ENCODE measurements at places on chromosomes 16 and 17.

GRCh38 chr17:20307326-20307910 lies 159.9 kb downstream of the LGALS9B start:
- ATAC-seq: no peak

- peak; percentile 22 for ATAC-seq
Observed at GRCh38 chr16:31202414-31203375, at the start of gene PYCARD. PYCARD (minus strand) TSS chr16:31202760; CDS start chr16:31202690, 70 bp downstream.

GRCh38 chr17:18156171-18156975 lies 27.3 kb upstream of the ALKBH5 start:
- no peak for ATAC-seq

- no peak for ATAC-seq
Observed at GRCh38 chr17:31541559-31541958, 150.1 kb downstream of the RAB11FIP4 start.

DNA sequence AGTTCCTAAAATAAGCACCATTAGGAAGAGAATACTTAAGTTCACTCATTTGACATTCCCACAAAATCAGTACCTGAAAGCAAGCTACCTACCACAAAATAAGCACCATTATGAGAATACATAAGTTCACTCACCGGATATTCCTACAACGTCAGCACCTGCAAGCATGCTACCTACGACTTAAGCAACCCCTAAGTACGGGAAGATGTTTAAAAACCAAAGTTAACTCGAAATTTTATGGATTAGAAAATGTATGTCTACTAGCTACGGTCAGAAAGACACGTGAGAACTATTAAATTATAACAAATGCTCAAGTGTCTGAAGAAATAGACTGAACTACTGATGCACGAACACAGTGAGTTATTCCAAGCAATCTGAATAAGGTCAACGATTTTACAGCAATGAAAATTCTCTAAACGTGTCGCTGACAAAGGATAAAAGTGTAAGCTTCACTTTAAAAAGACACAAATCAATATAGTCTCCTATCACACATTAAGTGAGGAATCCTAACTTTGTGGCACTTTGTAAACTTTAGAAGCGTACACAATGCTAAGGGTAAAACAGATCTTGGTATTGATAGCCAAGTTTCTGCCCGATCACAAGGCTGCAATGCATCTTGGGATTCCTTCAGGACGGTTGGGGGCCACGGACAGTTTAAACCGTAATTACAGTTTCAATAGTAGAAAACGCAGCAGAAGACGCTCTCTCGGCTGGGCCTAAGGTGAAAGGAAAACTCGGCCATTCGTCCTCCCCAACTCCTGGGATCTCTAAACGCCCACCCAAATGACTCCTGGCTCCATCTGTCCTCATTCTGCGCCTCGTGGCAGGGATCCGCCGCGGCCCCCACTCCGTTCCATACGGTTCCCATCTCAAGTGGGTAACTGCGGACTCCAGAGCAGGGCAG lies 1.3 kb downstream of the GSPT1 start:
- ATAC-seq: no peak

DNA sequence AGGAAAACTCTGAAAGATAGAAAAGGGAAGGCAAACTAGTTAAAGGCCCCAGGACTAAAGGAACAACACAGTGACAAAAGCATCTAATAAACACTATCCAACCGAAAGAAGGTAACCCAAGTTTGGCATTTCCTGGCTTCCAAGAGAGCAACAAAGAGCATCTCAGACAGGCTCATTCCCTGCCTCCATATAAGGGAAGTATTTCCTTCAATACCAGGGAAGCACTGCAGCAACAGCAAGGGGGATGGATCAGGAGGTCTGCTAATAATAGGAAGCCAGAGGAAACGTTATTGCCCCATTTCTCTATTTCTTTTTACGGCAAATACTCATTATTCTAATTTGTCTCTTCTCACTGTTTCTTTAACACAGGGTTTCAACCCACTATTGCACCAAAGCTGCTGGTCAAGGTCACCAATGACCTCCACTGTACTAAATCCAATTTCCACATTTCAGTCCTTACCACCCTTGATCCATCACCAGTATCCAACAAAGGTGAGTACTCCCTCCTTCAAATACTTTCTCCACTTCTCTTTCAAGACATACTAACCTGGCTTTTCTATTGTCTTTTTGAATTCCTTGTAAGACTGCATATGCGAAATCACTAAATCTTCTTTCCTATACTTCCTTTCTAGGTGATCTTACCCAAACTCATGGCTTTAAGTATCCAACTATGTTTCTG lies 86.1 kb downstream of the KANSL1 start:
- no peak for ATAC-seq

- ATAC-seq: no peak
Observed at GRCh38 chr17:45144199-45145034, 3.9 kb upstream of the HEXIM1 start.

- ATAC-seq: peak; percentile 39
Observed at GRCh38 chr17:76558198-76559095, 18.6 kb downstream of the PRCD start.

DNA sequence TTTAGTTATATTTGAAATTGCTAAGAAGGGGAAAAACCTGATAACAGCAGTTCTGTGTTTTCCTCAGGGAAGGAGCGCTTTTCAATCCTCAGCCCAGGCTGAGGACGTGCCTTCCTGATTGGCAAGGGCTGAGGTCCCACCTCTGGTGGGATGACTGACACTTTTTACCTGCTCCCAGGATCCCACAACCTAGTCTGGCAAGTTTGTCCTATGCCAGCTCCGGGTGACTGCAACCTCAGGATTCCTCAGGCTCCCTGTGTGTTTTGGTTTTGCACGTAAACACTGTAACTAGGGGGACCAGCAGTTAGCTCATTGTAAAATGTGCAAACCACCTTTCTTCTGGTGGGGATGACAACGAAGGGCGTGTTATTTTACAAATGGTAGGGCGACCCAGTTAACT lies 7.5 kb downstream of the MARCHF10 start:
- ATAC-seq: no peak

- ATAC-seq: no peak
Observed at GRCh38 chr17:1082579-1082978, 85.7 kb downstream of the TIMM22 start.

- ATAC-seq: no peak
Observed at GRCh38 chr16:68715471-68715870, 21.6 kb upstream of the CDH1 start.

DNA sequence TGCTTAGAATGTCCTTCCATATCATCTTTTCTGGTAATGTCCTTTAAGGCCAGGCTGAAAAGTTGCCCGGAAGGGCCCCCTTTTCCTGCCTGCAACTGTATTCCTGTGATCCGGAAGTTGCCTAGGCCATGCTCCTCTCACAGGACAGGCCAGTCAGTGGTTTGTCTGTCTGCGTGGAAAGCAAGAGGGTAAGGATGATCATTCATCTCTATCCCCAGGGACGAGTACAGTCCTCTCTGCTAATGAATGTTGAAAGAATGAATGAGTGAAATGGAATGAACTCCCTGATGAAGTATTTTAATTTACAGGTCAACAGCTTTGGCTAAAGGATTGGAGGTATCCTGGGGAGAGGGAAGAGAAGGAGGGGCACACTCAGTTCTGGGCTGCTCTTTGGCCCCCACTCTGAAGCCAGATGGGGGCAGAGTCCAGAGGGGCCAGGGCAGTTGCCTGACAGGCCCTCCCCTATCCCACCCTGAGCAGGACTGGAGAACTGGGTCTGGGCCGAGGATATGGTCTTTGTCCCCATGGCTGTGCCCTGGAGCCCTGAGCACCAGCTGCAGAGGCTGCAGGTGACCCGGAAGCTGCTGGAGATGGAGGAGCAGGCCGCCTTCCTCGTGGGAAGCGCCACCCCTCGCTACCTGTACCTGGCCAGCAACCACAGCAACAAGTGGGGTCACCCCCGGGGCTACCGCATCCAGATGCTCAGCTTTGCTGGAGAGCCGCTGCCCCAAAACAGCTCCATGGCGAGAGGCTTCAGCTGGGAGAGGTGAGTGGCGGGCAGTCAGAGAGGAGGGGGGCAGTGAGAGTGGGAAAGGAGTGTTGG lies 3.2 kb downstream of the AOC3 start:
- no peak for ATAC-seq

GRCh38 chr17:33955461-33955860 lies 299.6 kb upstream of the CCL2 start:
- no peak for ATAC-seq

GRCh38 chr16:66115373-66115772 lies 251.1 kb upstream of the CDH5 start:
- no peak for ATAC-seq

GRCh38 chr17:9533441-9533840 lies 42.2 kb downstream of the STX8 start:
- ATAC-seq: no peak

DNA sequence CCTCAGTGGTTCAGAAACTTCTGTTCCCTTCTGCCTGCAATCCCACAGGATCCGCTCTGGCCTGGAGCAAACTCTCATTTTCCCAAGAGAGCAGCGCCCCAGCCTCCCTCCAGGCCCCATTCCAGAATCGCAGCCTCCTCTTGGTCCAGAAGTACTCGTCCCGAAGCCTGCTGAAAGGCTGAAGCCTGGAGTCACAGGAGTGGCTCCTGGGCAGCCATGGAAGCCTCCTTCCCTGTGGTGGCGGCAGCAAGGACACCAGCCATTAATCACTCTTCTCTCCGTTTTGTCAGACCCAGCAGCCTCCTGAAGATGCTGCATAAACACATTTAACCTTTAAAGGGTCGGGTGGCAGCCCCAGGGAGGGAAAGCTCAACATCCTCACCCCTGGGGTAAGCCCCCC lies 66.9 kb upstream of the TNRC6C start:
- ATAC-seq: no peak

GRCh38 chr17:79280866-79281572 lies 206.4 kb downstream of the ENGASE start:
- ATAC-seq: no peak

- no peak for ATAC-seq
Observed at GRCh38 chr17:43104665-43105064, 20.5 kb downstream of the BRCA1 start.

DNA sequence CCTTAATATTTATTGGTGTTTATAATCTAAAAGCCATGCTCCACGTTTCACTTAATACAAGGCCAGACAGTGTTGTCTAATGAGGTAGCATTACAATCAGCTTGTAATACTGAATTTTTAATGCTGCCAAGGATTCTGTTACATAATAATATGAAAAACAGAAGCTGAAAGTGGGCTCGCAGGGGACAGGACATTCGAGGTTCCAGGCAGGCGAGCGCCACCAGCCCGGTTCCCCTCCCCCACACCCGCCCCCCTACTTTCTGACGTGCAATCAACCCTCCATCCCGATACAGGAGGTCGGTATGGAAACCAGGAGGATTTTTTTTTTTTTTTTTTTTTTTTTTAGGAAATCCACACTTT lies 6.2 kb upstream of the ZFHX3 start:
- ATAC-seq: no peak

DNA sequence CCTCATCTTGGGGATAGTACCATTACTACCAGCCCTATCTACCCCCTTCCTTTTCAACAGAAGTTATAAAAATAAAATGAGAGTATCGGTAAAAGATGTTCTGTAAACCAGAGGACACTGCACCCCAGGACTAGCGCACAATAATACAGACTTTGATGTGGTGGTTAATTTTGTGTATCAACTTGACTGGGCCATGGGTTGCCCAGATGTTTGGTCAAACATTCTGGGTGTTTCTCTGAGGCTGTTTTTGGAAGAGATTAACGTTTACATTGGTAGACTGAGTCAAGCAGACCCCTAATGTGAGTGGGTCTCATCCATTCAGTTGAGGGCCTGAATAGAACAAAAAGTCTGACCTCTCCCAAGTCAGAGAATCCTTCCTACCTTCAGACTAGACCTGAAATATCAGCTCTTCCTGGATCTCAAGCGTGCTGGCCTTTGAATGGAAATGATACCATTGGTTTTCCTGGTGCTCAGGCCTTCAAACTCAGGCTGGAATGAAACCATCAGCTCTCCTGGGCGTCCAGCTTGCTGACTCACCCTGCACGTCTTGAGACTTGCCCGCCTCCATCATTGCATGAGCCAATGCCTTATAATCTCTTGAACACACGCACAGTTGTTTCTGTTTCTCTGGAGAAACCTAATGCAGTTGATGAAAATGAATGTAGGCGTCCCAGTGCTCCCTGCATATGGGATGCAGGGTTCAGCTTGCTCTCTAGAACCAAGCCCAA lies 10.1 kb downstream of the MRM1 start:
- ATAC-seq: no peak

DNA sequence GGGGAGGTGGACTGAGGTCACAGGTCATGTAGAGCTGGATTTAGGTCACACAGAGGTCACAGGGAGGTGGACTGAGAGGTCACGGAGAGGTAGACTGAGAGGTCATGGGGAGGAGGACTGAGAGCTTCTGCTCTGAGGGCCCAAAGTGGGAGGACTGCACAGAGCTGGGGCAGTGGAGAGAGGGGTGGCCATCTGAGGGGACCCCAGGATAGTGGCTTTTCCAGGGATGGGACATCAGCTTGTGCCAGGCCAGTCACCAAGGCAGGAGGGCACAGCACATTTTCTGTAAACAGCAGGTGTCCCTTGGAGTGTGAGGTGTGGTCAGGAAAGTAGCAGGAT lies 26.1 kb upstream of the JPT2 start:
- no peak for ATAC-seq

DNA sequence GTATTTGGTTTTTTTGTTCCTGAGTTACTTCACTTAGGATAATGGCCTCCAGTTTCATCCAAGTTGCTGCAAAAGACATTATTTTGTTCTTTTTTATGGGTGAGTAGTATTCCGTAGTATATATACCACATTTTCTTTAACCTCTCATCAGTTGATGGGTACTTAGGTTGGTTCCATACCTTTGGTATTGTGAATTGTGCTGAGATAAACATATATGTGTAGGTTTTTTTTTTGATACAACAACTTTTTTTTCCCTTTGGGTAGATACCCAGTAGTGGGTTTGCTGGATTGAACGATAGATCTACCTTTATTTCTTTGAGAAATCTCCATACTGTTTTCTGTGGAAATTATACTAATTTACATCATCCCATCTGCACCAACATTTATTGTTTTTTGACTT lies 6.8 kb downstream of the EFCAB13 start:
- ATAC-seq: no peak

DNA sequence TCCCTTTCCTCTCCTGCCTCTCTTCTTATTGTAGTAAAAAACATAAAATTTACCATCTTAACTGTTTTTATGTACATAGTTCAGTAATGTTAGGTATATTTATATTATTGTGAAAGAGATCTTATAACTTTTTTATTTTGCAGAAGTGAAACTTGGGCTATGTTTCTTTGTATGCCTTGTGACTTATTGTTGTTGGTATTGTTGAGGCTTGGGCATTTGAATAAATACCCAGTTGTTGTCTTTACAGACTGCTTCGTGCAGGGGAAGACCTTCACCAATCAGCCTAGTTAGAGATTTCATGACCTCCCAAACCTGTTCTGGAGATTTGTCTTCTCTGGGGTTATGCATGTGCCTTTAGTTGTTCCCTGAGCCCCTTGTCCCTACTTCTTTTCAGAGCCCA lies 31.9 kb downstream of the REXO5 start:
- no peak for ATAC-seq

GRCh38 chr16:11067697-11068141 lies 123.4 kb downstream of the CLEC16A start:
- ATAC-seq: no peak
